Fibroblast of pulmonary artery (primary cell): ENCODE measurements at places on chromosomes 1 and 21.
A peak's percentile ranks its signal among the peaks of the same experiment; 100 is the strongest.

- DNase-seq = peak; percentile 98
Observed at GRCh38 chr1:220300442-220301121, 28.3 kb upstream of the RAB3GAP2 start.

- DNase-seq = peak; percentile 49
Observed at GRCh38 chr1:35324486-35324885, 56.0 kb downstream of the ZMYM4 start.

DNA sequence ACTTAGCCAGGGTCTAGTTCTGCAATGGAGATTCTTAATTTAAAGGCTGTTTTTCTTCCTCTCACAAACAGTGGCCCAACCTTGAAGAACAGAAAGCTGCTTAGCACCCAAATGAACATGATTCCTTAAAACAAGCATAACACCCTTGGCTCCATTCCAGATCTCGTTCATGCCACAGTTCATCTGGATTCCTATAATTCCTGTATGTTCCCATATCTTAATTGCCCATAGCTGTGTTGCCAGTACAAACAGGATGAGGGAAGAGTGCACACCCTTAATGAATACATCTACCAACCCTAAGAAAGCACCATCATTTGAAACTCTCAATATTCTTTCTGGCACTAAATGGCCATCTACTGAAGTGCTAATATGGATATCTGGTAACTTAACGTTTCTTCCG lies 45.5 kb downstream of the TGFB2 start:
- peak; percentile 58 for DNase-seq

- DNase-seq = peak; percentile 80
Observed at GRCh38 chr1:61641578-61642336, 83.2 kb downstream of the TM2D1 start.

DNA sequence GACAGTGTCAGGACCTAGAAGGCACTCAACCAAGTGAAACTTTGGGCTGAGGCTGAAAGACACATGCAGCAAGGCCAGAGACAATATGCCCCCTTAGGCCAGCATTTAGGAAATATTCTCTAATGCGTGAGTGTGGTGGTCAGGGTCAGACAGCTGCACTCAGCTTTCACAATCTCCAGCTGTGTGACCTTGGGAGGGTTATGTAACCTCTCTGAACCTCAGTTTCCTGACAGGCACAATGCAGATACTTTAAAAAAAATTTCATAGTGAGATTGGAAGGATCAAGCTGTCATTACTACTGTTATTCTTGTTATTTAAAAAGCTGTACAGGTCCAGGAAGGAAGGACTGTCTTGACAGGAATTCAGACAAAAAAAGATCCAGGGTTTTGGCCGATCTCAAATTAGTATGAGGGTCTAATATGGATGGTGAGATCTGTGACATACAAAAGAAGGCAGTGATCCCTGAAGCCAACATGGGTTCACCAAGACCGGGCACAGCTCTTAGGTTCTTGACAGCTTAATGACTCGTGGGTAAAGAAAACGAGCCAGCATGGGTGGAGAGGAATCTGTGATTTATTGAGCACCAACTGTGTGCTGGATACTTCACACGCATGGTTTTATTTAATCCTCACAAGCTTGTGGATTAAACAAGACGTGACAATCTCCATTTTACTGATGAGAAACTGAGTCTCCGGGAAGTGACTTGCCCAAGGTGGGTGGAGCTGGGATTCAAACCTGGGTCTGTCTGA lies 54.6 kb upstream of the POU3F1 start:
- no peak for DNase-seq

DNA sequence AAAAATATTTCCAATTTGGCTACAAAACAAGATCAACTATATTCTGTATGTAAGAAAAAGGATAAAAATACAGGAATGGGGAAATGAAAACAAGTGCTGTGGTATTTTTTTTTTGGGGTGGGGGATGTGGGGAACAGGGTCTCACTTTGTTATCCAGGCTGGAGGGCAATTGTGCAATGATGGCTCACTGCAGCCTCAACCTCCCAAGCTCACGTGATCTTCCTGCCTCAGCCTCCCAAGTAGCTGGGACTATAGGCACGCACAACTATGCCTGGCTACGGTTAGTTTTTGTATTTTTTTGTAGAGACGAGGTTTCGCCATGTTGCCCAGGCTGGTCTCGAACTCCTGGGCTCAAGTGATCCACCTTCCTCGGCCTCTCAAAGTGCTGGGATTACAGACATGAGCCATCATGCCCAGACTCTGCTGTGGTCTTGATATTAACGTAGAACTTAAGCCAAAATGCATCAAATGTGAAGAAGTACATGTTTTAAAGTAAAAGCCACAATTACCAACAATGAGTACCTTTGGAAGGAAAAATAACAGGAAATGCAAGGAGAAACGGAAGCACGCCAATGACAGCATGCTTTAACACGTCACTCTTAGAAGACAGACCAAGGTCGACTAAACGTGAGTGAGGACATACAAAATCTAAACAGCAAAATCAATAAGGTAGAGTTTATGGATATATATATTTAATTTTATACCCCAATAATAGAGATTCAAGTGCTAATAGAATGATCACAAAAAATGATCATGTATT lies 8.8 kb upstream of the ABCB10 start:
- DNase-seq = no peak

DNA sequence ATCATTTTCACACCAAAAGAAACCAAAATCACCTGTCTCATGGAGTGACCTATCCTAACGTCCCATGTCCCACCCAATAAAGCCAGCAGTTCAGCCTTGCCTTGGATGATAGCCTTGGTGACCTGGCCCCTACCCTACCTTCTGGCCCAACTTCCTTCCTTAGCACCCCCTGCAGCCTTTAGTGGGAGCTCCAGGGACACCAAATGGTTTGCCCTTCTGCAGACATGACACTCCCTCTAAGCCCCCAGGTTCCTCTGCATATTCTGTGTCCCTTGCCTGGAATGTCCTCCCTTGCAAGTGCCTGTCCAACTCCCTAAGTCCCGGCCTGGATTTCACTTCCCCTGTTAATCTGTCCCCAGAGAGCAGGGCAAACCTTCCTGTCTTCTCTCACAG lies 2.2 kb downstream of the SLFNL1 start:
- DNase-seq = no peak

- no peak for DNase-seq
Observed at GRCh38 chr1:232450615-232451014, 179.3 kb downstream of the SIPA1L2 start.

DNA sequence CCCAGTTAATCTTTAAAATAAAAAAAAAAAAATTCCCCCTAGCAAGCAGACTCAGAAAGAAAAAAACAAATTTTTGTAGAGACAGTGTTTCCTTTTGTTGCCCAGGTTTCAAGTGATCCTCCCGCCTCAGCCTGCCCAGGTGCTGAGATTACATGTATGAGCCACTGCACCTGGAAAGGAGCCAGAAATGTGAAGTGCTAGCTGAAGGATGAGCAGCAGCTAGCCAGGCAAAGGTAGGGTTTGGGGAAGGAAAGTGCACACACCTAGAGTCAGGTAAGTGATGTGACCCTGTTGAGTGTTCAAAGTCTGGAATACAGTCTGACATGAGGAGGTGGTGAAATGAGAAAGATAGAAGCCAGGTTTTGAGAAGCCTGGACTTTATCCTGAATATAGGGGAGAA lies 1.7 kb downstream of the AKR1A1 start:
- DNase-seq = no peak

GRCh38 chr1:102071451-102071850 lies 74.7 kb upstream of the OLFM3 start:
- DNase-seq = no peak

- DNase-seq = no peak
Observed at GRCh38 chr1:35675773-35676172, 34.4 kb upstream of the PSMB2 start.

GRCh38 chr1:178940068-178940765 lies 69.3 kb upstream of the ANGPTL1 start:
- DNase-seq = peak; percentile 61

- no peak for DNase-seq
Observed at GRCh38 chr1:200073286-200073637, 45.8 kb downstream of the NR5A2 start.

- DNase-seq = no peak
Observed at GRCh38 chr1:63861052-63861691, 87.4 kb downstream of the ROR1 start.

DNA sequence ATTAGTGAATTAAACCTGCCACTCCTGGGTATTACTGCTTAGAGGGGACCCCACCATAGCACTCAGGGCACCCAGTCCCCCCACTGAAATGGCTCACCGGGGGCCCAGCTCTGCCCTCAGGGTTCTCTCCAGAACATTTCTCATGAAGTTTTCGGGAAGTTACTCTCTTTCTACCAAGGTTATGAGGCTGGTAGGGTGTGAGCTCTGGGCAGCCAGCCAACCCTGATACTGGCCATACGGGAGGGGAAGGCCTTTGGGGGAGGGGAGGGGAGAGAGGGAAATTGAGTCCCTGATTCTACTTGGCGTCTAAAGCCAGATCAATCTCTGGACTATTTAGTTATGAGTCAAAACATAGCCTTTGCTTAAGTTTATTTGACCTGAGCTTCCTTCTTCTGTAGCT lies 12.9 kb upstream of the PDE9A start:
- DNase-seq = no peak

- peak; percentile 32 for DNase-seq
Observed at GRCh38 chr1:23424293-23425192, at the start of gene TCEA3. Gene TCEA3, minus strand, starts transcription at chr1:23424748. Its CDS starts 115 bp downstream, at chr1:23424633.

GRCh38 chr1:212186427-212187207 lies 98.6 kb upstream of the PPP2R5A start:
- DNase-seq = peak; percentile 24

GRCh38 chr21:14879458-14879857 lies 185.3 kb downstream of the NRIP1 start:
- DNase-seq = no peak

GRCh38 chr1:181369416-181369815 lies 113.9 kb upstream of the CACNA1E start:
- DNase-seq = no peak

GRCh38 chr1:208766832-208767231 lies 522.6 kb upstream of the PLXNA2 start:
- DNase-seq = no peak

DNA sequence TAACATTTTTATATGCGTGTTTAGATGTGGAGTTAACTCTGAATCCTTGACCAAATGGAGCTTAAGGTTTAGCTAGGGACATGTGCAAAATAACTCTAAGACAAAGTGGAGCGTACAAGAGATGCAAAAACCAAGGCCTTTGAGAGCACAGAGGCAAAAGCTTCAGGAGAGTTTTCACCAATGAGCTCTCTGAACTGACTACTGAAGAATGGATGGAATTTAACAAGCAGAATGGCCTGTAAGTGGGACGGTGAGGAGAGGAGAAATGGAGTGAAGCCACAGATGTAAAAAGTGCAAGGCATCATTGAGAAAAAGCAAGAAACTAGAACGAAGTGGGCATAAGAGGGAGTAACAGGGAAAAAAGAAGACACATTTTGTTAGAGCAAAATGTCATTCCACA lies 260.0 kb downstream of the RGS7 start:
- DNase-seq = no peak

GRCh38 chr21:46163380-46163779 lies 8.0 kb upstream of the FTCD start:
- no peak for DNase-seq

GRCh38 chr1:203217668-203218067 lies 11.8 kb downstream of the CHIT1 start:
- DNase-seq = no peak

- DNase-seq = no peak
Observed at GRCh38 chr1:103101399-103101798, 6.9 kb downstream of the COL11A1 start.

GRCh38 chr1:192358822-192359221 lies 42.0 kb downstream of the RGS21 start:
- DNase-seq = no peak

DNA sequence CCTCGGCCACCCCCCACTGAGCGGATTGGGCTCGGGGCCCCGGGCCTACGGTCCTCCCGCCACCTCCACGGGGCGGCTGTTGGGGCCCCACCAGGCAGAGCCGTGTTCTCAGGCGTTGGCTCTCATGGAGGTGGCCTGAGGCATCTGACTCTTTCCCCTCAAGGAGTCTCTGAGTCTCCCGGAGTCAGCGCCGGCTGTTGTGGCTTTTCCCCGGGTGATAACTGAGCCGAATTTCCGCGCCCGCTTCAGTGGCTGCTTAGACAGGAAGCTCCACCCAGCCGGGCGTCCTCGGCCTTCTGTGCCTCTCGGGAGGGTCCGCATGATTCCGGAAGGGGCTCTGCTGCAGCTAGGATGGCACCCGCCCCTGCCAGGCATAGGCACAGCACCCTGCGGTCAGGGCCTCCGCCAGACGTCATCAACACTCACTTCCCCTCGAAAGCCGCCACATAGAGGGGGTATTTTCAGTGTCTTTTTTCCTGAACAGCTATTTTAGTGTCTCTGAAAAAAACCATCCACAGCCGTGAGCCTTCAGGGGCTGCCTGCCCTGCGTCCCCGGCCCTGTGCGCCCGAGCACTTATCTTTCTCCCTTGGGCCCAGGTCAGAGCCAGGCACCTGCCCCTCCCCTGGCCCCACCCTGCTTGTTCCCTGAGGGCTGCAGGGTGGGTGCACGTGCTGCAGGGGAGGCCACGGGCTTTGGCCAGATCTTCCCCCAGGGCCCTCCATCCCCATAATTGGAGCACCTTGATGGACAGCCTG lies 72.9 kb downstream of the SKI start:
- DNase-seq = peak; percentile 72

DNA sequence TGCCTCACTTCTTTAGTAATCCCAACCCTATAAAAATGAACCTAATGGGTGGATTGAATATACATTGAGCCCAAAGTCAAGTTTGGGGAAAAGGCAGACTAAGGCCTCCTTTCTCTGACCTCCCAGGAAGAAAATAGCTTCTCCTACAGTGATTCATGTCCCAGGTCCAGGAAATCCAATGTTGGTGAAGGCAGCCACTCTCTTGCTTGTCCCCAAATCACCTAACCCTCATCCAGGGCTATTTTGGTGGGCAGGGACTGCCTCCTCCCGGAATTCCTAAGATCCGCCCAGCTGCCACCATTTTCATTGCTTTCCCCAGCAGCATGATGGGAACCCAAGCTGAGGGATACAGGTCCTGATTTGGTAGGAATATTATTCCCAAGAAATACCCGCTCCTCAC lies 8.4 kb downstream of the MYOG start:
- DNase-seq = no peak

DNA sequence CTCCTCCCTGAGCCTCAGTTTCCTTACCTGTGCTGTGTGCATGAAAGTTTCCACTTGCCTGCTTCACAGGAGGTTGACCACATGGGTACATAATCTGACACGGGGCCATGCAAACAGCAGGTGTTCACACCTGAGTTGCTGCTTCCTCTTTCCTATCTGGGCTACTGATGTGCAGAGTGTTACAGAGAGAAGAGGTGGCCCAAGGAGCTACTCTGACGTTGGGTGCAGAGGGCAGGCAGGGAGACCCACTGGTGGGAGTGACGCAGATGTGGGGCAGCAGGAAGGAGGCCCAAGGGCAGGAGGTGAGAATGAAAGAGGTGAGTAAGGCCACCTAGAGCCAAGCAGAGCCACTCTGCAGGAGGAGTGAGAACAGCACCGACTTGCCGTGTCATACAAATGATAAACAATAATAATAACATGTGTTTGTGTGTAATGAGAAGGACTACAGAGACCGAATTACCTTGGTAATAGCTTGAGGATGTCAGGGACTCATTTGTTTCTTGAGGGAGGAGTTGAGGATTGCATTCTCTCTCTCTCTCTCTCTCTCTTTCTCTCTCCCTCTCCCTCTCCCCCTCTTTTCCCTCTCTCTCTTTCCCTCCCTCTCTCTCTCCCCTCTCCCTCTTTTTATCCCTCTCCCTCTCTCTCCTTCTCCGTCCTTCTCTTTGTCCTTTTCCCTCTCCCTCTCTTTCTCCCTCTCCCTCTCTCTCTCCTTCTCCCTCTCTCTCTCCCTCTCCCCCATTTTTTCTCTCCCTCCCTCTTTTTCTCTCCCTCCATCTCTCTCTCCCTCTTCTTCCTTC lies 87.4 kb upstream of the IGSF21 start:
- DNase-seq = no peak
